Anterior cingulate cortex (tissue), 58 donors: ENCODE measurements at places on chromosomes 7 and 10.

DNA sequence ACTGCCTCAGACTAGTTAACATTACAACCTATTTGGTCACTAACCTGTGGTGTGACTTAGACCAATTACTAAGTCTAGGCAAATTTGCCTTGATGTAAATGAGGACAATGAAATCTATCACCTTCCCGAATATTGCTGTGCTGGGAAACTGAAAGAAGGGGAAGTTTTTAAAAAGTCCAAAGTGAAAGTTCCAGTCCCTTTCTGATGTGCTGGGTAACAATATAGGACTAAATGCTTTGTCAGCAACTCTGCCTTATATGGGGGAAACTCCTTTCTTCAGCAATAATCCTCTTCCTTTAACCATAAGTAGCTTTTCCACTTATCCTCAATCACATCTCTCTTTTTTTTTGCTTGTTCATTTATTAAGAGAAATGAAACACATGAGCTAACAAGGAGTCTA, 3.9 kb downstream of the PIK3AP1 start:
- no peak for DNase-seq

GRCh38 chr7:69259445-69259844, 338.8 kb upstream of the AUTS2 start:
- no peak for DNase-seq

DNA sequence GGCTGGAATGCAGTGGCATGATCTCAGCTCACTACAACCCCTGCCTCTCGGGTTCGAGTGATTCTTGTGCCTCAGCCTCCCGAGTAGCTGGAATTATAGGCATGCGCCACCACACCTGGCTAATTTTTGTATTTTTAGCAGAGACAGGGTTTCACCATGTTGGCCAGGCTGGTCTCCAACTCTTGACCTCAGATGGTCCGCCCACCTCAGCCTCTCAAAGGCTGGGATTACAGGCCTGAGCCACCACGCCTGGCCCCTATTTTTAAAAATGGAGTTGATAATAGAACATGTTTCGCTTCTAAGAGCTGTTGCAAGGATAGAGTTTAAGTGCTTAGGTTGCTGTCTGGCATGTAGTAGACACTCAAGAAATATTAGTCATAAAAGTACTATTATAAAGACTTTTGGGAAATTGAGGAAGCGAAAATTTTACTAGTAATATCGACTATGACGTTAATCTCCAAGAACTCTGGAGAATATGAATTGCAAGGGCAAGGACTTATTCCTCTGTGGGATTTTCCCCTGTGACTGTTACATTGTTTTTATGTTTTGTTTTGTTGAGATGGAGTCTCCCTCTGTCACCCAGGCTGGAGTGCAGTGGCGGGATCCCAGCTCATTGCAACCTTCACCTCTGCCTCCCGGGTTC, 7.9 kb downstream of the GTF2I start:
- no peak for DNase-seq

- DNase-seq = no peak
Measured at GRCh38 chr7:19932549-19933249, 159.3 kb upstream of the TMEM196 start.

GRCh38 chr10:69837261-69837660, 35.6 kb downstream of the COL13A1 start:
- no peak for DNase-seq

GRCh38 chr10:72319416-72320254, 35.1 kb downstream of the DNAJB12 start:
- peak; percentile 75 for DNase-seq

GRCh38 chr7:88075216-88075615, 141.2 kb downstream of the ADAM22 start:
- DNase-seq = no peak

- no peak for DNase-seq
Measured at GRCh38 chr10:13317474-13317873, 17.6 kb upstream of the PHYH start.

- DNase-seq = no peak
Measured at GRCh38 chr10:23540401-23541030, 101.6 kb downstream of the OTUD1 start.

GRCh38 chr10:109374215-109374614, 549.1 kb downstream of the XPNPEP1 start:
- DNase-seq = no peak

- DNase-seq = no peak
Measured at GRCh38 chr10:4602764-4603491, 223.1 kb upstream of the AKR1E2 start.

- DNase-seq = no peak
Measured at GRCh38 chr10:76972541-76972940, 665.1 kb downstream of the KCNMA1 start.

- no peak for DNase-seq
Measured at GRCh38 chr10:88392222-88392621, 190.9 kb downstream of the RNLS start.

DNA sequence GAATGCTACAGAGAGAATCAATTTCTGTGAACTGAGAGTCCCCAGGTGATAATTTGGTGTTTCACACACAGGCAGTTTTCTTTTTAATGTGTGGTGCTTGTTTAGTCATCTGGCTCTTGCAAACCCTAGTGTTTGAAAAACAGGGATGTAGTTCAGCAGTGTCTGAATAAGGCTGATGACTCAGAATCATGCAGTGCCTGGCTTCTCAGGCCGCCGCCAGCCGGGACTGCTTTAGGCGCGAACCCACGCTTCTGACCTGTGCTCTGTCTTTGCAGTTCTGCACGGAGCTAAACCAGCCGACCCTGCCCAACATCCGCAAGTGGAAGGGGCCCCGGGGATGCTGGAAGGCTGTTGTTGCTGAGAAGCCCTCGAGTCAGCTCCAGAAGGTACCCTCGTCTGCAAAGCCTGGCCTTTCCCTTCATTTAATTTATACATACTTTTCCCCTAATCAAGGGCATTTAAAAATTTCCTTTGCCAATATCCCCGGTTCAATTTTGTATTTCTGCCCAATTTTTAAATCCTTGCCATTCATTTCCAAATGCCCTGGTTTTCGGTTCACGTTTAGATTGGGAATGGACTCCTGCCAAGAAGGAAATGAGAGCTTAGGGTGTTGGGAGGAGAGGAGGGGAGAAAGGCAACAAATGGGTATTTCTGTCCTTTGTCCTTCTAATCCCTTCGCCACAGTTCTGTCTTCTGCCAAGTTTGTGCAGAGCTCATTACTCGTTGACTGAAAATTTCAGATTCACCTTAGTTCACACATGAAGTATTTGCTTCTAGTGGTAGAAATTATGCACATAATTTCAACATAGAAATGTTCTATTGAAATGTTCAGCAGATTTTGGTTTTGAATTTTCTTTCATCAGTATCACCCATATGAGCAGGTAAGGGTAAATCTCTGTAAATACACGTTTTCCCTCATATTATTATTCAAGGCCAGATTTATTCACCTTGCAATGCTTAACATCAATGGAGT, 108.5 kb upstream of the ANLN start:
- peak; percentile 82 for DNase-seq

DNA sequence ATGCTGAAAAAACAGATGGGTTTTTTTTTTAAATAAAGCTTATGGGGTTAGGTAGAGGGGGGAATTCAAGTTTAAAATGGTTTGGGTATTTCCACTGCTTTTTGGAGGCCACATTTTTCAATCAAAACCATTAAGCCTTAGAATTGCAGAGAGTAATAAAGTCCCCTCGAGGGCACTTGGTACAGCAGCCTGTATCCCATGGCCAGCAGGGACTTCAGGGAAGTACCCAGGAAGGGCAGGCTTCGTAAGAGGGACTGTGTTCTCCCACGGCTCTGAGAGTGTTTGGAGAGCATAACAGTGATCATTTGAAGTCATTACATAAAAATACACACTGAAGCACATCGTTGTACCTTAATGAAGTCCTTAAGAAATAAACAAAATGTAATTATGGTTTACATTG, 432.7 kb downstream of the DPP6 start:
- no peak for DNase-seq

DNA sequence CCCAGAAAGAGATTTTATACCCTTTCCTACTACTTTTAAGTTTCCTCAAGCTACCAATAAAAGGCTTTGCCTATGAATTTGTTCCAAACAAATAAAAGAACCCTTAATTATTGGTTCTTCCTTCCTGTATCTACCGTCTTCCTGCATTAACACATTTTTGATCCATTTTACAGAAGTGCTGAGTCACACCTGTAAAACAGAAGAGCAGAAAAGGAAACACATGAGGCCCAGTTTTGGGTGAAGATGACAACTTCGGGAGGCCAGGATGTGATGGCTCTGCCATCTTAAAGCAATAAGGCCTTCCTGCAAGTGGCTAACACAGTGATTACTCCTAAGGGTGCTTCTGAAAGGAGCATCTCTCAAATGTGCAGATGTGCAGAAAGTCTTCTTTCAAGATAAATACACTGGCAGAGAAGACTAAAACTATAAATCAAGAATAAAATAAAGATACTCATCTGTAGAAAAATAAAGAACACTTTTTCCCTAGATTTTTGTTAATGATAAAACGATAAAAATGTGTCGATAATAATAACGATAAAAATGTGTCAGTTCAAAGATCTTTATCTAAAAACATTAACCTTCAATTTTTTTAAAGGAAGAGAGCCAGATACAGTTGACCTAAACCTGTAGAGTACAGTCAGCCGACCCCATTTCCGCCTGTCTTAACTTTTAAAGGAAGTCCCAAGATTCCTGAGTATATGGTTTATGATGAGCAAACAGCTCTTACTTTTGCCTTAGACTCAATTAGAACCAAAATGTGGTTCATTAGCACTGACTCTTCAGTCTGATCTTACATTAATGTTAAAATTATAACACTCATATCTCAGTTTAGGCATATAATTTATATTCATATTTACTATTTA, 108.6 kb downstream of the UBE2H start:
- DNase-seq = no peak

DNA sequence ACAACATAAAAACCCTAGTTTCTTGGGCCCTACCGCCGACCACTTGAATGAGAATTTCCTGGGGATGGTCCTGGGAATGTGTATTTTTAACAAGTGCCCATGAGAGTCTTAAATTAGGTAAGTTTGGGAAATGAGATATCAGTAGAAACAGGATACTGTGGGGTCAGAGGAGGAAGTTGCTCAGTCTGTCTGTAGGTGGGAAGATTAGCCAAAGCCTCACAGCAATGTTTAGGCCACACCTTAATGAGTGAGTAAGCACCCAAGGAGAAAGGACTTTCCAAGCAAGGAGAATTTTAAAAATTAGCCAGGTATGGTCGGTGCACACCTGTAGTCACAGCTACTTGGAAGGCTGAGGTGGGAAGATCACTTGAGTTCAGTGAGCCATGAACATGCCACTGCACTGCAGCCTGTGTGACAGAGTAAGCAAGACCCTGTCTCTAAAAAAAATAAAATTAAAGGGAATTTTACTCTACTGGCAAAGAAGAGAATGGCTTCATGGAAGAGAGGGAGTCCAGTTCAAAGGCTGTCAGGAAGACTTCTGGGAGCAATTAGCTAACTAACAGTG, 31.9 kb downstream of the PAPSS2 start:
- DNase-seq = no peak

GRCh38 chr10:79060641-79061255, 8.0 kb upstream of the ZMIZ1 start:
- DNase-seq = no peak

- DNase-seq = no peak
Measured at GRCh38 chr7:22213081-22213480, 143.9 kb downstream of the RAPGEF5 start.

DNA sequence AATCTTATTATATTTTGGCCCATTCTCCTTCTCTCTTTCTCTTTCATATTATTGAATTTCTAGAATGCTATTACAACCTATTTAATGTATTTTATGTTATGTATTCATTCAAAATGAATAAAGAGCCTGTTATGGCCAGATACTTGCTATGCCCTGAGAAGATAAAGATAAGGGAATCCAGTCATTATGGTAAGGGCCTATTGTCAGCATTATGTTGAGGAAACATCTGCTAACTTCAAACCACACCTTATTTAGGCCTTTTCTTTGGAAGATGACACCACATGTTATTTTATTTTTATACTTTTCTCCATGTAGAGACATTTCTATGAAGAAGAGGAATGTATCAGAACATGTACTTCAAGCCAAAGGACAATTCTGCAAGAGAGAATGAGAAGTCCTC, 60.5 kb upstream of the MPP7 start:
- no peak for DNase-seq
